NCI-H2029 (cell line): ENCODE measurements at places on chromosomes 1 and 21.

DNA sequence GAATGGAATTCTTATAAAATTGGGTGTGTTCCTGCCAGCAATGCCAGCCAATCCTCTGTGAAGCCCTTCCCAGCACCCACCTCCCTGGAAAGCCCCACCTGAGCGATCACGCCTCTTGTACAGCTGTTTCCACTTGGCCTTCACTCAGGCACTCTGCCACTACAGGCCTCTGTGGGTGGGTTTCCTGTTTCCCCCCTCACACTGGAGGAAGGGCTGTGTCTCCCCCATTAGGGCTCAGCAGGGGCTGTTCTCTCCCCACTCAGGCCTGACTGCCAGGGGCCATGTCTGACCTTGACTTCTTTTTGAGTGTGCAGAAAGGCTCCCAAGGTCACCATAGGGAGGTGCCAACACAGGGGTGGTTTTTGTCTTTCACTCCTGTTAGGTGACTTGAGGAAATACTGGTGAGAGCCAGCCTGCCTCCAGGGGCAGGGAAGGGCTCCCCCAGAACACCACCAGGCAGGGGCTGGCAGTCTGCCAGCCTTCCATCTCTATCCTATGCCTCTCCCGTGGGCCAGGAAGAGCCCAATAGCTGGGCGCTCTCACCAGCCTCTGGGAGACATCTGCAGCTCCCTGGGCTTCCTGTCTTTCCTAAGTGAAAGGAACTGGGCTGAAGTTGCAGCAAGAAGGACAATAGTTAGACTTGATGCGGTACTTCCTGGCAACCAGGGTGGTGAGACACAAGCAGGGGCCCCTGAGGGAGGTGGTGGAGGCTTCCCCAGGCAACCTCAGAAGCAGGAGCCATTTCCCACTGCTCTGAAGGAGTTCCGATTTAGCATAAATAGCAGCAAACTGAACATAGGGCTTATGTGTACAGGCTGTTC, 49.1 kb downstream of the ELK4 start:
- peak; percentile 8 for DNase-seq

DNA sequence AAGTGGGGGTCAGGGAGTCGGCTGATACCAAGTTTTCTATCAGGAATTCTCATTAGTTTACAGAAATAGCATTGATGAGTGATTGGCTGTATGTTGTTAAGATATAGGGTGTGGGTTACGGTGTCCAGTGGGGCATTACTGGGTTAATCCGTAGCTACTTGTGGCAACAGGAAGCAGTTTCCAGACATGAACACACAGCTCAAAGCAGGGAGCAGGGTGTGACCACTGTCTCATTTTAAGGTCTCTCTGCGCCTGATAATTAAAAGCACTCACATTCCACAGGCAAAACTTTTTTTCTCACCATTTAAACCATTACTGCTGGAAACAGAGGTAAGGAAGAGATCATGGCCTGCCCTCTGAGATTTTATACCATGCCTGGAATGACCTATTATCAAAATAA, 114.9 kb downstream of the SIK1 start:
- DNase-seq: no peak

GRCh38 chr1:200905411-200906052, 10.8 kb downstream of the INAVA start:
- DNase-seq: no peak

- DNase-seq: peak; percentile 43
Observed at GRCh38 chr1:233240829-233241682, 54.5 kb downstream of the PCNX2 start.

DNA sequence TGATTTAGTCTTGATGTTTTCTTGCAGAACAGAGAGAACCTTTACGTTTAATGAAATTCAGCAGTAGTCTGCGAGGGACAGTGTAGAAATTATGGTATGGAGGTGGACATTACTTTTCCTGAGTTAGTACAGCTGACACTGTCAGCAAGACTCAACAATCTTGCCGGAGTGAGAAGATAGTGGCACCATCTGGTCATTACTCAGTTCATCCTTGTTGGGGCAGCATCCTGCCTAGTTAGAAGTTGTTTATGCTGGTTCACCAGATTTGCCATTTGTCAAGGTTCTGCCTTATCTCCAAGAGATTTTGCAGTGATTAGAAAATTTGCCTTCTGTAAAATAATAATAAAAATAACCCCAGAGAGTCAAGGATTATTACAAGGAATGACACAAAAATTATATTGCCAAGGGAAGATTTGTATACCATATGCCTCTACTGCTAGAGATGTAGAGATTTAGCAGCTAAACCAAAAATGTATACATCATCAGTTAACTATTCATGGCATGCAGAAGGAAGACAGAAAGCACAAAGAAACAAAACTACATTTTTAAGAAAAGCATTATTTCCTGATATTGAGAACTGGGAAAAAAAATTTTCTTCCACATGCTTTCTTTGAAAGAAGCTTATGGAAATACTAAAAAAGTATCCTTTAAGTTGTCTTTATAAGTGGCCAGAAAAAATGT, 1967.4 kb downstream of the NCAM2 start:
- DNase-seq: no peak

- no peak for DNase-seq
Observed at GRCh38 chr21:45887120-45887611, 94.4 kb upstream of the COL6A1 start.
